ENCODE measurements at places on chromosomes 11 and 22.

- no peak for DNase-seq
These were observed 16.2 kb downstream of the API5 start for GRCh38 chr11:43327987-43328386.

DNA sequence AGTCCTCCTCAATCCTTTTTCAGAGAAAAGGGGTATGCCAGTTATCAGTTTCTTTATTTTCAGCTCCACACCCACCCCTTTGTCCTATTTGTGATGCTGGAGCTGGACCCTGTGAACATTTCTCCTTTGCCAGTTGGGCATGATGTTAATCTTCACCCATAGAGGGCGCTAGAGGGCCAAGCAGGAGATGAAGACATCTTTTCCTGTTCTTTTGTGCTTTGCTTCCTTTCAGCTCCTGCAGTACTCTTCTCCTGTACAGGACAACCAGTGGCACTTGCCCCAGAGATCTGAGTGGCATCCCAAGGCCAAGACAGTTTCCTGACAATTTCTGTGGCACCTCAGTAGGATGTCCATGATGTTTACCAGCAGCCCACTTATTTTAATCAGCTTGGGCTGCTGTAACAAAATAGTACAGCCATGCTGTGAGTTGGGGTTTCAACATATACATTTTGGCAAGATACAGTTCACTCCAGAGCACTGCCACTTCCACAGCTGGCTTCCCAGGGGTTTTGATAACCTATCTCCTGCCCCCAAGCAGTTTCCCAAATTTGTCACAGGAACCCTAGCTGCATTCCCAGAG lies 4.6 kb downstream of the SAA2 start:
- DNase-seq: peak; percentile 10

DNA sequence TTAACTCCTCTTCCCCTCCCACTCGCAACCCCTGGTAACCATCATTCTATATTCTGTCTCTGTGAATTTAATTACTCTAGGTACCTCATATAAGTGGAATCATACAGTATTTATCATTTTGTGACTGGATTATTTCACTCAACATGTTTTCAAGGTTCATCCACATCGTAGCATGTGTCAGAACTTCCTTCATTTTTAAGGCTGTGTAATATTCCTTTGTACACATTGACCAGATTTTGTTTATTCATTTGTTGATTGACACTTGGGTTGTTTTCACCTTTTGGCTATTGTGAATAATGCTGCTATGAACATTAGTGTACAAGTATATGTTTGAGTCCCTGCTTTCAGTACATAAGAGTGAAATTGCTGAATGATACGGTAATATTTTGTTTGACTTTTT lies 2.7 kb upstream of the GNB1L start:
- DNase-seq: no peak

- no peak for DNase-seq
These were observed 9.5 kb downstream of the SNAP29 start for GRCh38 chr22:20868025-20868962.

DNA sequence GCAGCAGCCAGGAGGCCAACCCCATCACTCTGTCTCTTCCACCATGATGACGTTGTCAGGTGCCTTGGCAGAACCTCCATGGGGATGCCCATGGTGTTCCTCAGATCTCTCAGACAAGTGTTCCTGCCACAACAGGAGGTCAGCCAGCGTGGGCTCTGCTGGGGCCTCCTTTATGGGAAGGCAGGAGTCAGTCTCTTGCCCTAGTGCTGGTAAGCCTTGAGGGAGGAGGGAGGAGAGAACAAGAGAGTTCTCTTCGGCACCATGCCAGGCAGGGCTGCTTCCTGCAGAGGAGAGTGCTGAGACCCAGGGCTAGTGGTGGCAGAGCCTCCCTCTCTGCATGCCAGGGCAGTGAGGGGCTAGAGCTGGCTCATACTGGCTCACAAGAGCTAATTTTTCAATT lies 32.5 kb downstream of the GNAZ start:
- peak; percentile 85 for DNase-seq

DNA sequence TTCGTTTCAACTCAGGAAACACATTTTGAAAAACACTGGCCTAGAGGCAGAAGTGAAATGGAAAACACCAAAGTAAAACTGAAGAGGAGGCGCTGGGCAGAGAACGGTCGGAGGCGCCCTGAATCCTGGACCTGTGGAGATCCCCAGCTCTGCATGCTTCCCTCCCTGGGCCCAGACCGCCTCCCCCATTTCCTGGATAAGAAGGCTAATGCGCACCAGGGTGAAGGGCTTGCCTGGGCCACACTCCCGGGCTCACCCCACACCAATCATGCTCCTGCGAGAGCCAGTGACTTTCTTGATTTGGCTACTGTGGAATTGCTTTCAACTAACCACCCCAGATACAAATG lies 167.1 kb downstream of the CRYBB2 start:
- no peak for DNase-seq

GRCh38 chr11:107139396-107139795 lies 121.1 kb upstream of the GUCY1A2 start:
- no peak for DNase-seq

GRCh38 chr11:20353829-20354434 lies 9.6 kb upstream of the HTATIP2 start:
- DNase-seq: no peak

- DNase-seq: no peak
These were observed 390.0 kb downstream of the NTM start for GRCh38 chr11:131760091-131761061.

GRCh38 chr22:49961601-49962011 lies 1.0 kb downstream of the PIM3 start:
- no peak for DNase-seq

DNA sequence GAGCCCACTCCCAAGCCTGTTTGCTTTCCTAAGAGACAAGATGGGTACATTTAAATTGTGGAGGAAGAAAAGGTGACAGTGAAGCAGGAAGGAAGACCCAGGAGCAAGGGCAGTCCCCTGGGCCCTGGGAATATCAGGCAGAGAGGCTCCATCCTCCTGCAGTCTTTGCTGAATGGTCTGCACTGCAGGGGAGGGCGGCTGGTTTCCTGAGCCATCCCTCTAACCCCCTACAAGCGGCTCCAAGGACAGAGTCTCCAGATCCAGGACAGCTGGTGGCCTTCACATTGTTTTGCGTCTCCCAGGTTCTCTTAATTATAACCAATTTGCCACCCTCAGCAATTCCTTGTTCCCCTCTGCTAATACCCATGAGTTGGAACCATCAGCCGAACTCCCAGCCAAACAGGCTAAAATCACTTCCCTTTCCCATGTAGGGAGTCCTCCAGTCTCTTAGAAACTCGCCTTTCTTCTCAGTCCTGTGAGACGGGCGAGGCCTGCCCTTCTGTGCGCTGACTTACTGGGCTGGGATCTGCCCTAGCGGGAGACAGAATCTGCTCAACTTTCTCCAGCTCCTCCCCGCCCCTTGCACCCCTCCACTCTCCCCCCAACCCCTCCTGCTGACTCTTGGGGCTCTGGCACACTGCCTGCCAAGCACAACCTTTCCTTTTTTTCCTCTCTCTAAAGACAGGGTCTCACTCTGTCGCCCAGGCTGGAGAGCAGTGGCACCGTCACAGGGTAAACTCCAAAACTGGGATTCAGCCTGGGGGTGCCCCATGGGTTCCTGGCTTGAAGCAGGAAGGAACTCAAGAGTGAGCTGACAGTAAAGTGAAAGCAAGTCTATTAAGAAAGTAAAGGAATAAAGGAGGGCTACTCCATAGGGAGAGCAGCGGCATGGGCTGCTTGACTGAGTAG lies 53.4 kb upstream of the EMID1 start:
- no peak for DNase-seq

GRCh38 chr22:46081036-46081830 lies 69.1 kb upstream of the PPARA start:
- DNase-seq: no peak

- no peak for DNase-seq
These were observed 19.7 kb downstream of the P2RX3 start for GRCh38 chr11:57357856-57358255.

DNA sequence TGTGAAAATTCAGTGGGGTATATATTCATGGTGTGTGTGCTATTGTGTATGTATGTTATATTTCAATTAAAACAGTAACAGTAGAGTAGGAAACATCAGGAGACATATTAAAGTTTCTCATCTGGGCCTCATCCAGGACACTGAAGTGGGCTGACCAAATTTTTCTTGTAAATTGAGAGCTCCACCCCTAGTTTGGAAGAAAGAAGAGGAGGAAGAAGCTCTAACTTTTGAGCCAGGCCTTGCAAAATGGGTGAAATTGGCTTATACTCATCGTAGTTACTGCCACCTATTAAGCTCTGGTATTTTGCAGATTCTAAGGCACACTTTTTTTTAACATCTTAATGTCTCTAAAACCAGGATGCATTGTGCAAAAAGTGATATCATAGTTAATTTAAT lies 33.7 kb downstream of the TSPAN18 start:
- DNase-seq: no peak

DNA sequence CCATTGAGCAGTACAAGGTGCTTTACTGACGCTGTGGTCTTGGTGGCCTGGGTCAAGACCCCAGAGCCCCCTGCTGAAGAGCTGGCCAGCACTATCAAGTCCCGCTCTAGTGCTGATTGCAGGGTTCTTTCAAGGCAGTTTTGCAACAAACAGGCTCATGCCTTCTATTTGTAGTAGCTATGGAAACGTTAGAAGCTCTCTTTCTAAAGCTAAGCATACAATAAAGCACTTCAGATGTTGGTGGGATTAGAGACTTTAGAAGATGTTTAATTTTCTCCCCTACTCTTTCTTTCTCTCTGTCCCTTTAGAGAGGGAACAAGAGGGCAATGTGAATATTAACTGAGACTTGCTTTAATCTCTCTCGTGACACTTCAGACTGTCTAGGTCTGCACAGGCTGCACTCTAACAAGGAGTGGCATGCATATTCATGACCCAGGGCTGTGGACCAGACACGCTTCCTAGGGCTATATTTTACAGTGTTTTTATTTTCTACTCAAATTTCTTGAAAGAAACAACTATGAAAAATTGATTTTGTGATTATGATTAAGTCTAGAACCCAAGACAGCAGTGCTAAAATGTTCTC lies 138.6 kb downstream of the WNT7B start:
- no peak for DNase-seq

Data from substantia nigra (tissue), 51 donors.